Common myeloid progenitor, CD34-positive (primary cell): ENCODE measurements at places on chromosomes 11 and 22.

DNA sequence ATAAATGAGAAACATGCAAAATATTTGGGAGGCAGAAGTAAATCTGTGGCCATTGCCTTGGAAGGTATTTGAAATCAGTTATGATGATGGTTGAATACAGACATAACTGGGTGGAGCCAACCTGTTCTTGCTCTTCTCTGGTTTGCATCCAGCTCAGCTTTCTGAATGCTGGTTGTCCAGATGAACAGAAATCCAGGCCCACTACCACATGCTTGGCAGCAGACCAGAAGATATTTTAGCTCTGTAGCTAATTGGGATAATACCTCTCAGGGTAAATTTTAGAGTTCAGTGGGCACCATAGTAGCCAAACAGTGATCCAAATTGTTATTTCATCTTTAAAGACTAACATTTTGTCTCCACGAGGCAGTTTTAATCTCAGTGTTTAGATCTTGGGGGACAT is 308.3 kb downstream of the RAB38 start:
- DNase-seq: no peak

- no peak for DNase-seq
Measured at GRCh38 chr11:1845561-1846452, 7.0 kb downstream of the TNNI2 start.

DNA sequence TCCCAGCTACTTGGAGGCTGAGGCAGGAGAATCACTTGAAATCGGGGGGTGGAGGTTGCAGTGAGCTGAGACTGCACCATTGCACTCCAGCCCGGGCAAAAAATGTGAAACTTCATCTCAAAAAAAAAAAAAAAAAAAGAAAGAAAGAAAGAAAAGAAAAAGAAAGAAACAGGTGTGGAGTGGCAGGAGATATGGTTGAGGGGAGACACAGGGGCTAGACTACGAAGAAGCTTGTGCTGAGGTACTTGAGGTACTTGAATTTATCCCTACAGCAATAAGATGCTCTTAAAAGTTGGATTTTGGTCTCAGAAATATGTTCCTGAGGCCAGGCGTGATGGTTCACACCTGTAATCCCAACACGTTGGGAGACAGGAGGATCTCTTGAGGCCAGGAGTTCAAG is 2.2 kb upstream of the MAJIN start:
- DNase-seq: no peak

DNA sequence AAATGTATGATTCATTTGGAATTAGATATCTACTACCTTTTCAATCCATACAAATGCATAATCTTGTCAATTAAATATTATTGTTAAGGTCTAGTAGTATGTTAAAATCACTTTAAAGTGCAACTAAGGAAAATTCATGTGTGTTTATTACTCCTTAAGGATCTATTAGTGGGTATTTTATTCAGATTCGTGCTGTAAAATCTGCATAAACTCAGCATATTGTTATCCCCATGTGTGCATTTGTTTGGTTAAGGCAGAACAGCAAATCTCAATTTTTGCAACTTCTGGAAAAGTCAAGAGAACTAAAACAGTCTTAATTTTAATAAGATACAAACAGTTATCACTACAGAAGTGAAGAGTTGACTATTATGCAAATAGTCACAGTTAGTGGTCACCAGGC is 234.5 kb downstream of the SOX6 start:
- DNase-seq: no peak

- no peak for DNase-seq
Measured at GRCh38 chr11:8605971-8606563, 12.0 kb upstream of the STK33 start.

- no peak for DNase-seq
Measured at GRCh38 chr22:47678048-47678447, 915.6 kb downstream of the TBC1D22A start.

DNA sequence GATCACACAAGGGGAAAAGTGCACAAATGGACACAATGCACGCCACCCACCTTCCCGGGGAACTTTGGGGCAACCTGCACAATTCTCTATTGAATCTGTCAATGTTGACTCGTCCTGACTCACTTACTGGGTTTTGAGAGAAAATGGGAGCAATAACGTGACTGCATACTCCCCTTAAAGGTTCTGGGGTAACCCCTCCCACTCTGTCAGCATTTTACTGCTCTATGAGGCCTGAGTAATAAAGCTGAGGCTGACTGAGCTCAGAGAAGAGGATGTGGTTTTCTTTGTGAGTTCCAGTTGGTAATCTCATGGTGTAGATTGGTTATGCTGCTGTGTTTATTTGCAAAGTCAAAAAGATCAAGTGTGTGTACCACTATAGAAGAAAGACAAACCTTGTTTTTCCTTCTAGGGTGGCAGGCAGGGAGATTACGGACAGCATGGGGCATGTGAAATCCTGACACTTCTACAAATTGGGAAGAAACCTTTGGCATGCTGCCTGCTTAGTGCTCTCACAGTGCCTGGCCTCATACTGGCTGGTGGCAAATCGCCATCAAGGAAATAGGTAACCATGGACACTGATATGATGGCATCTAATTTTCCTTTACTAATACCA is 16.1 kb upstream of the APOA1 start:
- DNase-seq: peak; percentile 89

DNA sequence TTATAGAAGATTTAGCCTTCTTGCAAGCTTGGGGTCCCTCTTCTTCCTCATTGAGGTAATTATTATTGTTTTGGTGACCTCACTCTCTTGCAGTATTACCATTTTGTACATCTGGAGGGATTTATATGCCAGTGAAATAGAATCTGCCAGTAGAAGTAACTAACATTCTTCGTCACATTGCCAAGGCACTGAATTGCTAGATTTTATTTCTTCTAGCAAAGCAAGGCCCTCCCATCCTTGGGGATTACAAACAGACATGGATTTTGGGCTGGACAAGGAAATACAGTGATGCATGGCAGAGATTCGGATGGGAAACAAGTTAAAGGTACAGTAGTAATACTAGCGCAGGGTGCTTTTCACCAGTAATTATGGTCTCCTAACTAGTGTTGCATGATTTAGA is 7.8 kb downstream of the ADAMTS15 start:
- DNase-seq: no peak

DNA sequence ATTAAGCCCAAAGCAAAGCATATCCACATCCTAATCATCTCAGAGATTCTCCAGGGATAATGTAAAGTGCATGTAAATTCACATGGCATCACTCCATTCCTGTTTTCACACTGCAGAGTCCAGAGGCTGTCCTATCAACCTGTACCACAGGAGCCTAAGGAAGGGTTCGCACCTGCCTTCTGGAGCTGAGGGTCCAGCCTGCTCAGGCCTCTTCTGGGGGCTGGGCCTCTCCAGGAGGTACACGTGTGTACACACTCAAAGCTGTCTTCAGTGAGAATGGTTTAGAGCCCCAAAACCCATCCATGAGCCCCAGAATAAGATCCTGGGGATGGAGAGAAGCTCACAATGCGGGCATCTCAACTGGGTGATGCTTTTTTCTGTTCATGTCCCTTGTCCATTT is 23.9 kb downstream of the PI4KA start:
- DNase-seq: no peak
